ENCODE measurements at places on chromosomes 2 and 18.
A peak's percentile ranks its signal among the peaks of the same experiment; 100 is the strongest.

- DNase-seq: no peak
Measured at GRCh38 chr2:223264541-223265193, 212.7 kb downstream of the KCNE4 start.

GRCh38 chr18:40011201-40011600, 1943.8 kb upstream of the PIK3C3 start:
- DNase-seq: no peak

DNA sequence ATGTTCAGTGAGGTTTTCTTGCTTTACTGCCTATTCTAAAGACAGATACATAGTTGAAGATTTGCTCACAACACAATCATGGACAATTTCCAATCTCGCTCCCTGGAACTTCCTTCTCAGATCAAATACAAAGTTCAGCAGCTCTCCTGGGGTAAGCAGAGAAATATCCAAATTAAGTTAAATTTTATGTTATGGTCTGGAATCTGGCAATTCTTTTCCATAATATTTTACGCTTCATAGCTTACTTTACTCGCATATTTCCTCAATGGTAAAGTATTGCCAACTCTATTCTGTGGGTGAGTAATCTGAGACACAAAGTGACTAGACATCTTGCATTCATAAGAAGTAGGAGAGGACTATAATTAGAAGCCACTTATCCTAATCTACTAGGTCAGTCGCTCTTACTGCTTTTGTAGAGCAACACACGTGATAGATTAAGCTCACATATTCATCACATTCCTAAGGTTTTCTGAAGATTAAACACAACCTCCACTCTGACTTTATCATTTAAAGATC, 529.4 kb downstream of the CCDC85A start:
- no peak for DNase-seq

DNA sequence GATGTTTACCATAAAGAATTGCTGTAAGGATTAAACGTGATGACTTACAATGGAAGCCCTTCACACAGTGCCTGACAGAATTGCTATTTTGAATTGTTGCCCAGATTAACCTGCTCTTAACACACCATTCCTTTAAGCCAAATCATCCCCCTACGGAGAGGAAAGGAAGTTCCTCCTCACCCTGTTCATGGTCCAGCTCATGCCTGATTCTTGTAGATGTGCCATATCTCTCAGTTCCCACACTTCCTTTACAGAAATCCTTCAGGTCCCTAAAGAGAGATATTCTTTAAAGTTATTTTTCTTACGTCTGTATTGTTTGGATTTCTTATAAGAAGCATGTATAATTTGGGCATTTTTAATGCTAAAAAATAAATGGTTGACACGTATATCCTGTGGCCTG, 127.5 kb upstream of the DAPL1 start:
- no peak for DNase-seq

DNA sequence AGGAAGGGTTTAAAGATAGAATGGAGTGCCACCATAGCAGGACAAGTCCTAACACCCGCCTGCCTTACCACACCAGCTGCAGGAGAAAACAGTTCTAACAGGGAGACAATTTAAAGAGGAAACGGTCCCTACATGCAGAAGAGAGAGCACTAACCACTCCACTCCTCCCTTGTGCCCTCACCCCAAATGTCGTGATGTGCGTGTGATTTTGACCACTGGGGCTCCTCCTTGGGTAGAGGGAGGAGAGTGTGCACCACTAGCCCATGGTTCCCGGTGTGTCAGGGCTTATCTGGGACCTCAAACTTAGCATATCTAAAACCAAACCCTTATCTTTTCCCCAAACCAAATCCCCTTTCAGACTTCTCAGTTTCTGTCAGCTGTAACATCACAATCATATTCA, 105.5 kb upstream of the CCDC68 start:
- DNase-seq: no peak

DNA sequence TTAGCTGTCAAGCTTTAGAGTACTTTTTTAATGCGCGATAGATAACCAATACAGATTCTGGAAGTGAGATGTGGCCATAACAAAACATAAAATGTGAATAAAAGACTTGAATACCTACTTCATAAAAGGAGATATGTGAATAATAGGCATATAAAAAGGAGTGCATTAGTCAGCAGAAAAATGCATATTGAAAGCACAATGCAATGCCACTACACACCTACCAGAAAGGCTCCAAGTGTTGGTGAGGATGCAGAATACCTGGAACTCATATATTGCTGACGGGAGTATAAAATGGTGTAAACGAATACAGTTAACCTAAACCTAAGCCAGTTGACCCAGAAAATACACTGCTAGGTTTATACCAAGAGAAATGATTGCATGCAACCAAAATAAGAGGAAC, 10.9 kb upstream of the RAPGEF4 start:
- no peak for DNase-seq

DNA sequence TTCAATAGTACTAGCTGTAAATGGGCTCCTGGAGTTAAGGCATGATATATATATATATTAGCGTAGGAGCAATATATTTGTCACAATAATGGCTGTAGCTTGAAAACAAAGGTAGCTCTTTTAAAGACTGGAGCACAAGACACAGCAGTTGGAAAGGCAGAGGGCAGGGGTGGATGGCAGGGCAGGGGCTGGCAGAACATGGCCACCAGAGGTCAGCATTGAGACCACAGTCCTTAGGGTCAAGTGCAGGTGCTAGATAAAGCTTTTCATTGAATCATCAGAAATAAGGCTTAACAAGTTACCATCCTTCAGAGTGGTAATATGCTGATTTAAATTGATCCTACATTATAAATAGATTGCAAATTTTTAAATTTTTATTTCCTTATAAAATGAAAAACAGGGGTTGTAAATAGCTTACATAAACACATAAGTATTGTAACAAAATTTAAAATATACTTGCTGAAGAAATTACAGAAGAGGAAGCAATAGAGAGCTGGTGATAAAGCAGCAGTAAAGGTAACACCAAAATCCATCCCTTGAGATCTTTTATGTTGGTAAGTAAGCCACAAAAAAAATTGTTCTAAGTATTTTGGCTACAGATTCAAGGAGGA, 161.2 kb upstream of the PIEZO2 start:
- DNase-seq: peak; percentile 80
